NCI-H1417 (cell line): ENCODE measurements at places on chromosomes 4 and X.

GRCh38 chrX:13164611-13165010 lies 120.2 kb upstream of the FAM9C start:
- DNase-seq = peak; percentile 57

- DNase-seq = no peak
These were observed 70.2 kb upstream of the MAP3K15 start for GRCh38 chrX:19585332-19586082.

GRCh38 chr4:145541346-145541745 lies 59.7 kb downstream of the SMAD1 start:
- no peak for DNase-seq

DNA sequence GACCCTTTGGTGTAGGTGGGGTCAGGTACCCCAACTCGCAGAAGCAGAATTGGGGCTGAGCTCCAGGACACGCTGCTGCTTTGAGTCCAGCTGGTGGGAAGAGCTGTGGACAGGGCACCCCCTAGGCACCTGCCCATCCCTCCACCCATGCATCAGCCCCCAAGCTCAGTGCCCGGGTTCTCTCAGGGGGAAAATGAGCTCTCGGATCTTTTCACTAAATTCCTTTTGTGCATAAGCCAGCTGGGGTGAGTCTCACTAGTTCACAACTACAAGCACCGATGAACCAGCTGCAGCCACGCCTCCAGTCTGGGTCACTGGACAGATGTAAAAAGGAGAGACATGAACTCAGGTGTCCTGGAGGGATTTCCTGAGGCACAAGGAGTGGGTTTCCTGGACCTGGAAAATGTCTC lies 286.8 kb downstream of the CRLF2 start:
- no peak for DNase-seq

DNA sequence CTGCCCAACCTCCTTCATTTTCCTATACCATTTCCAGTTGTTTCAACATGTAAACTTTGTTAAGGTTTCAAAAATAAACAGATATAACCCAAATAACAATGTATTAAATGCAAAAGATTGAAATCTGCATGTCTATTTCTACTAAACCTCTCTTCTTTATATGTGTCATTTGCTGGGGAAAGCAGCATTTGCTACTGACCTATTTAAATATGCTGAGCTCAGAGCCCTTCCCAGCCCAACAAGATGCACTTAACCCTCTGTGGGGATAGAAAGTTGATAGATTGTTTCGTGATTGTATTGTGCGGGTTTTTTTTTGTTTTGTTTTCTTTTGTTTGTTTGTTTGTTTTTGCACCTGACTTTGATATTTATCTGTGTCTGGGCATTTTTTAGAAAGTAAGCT lies 139.5 kb downstream of the UCHL1 start:
- DNase-seq = no peak

DNA sequence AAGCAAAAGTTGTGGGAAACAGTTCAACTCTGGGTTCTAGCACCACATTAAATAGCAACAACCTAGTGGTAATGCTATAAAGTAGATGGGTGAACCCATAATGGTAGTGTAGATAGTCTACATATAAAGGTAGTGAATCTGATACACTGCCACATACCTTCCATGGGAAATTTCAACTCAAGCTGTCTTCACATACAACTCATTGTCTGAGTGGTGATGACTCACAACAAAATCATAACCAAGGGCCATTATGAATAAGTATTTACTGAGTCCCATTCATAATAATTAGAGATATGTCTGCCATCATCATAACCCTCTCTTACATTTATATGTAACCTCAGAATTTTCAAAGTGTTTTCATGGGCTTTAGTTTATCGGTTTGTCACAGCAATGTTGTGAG lies 34.8 kb downstream of the EGF start:
- DNase-seq = no peak

GRCh38 chrX:96394598-96394997 lies 290.0 kb upstream of the DIAPH2 start:
- DNase-seq = no peak

DNA sequence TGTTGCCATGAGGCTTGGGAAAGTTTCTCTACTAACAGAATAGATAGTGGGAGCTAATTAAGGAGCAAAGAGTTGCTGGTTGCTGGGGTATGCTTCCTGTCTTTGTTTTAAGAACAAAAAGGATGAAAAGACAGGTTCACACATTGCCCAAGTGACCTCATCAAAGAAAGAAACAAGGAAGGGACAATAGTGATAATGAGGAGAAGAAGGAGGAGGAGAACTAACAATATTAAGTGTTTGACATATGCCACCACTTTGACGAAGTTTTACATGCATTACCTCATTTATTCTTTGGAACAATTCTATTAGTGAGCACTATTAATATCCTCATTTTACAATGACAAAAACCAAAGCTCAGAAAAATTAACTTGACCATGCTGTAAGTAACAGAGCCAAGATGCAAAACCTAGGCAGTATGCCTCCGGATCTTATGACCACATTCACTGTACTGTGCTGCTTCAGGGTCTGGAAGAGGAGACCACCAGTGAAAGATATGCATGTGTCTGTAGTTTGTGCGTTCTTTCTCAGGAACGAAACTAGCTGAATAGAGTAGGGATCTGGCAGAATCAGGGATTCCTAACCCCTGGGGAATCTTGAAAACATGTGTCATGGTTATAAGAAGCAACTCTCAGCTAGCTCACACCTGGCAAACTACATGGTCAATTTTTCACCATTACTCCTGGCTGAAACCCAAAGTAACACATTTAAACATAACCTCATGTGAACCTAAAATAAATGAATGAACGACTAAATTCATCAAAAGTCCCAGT lies 83.8 kb downstream of the MOSPD2 start:
- no peak for DNase-seq

GRCh38 chrX:151815398-151815797 lies 80.9 kb downstream of the CNGA2 start:
- DNase-seq = no peak

GRCh38 chr4:52844596-52844995 lies 17.5 kb upstream of the RASL11B start:
- no peak for DNase-seq

DNA sequence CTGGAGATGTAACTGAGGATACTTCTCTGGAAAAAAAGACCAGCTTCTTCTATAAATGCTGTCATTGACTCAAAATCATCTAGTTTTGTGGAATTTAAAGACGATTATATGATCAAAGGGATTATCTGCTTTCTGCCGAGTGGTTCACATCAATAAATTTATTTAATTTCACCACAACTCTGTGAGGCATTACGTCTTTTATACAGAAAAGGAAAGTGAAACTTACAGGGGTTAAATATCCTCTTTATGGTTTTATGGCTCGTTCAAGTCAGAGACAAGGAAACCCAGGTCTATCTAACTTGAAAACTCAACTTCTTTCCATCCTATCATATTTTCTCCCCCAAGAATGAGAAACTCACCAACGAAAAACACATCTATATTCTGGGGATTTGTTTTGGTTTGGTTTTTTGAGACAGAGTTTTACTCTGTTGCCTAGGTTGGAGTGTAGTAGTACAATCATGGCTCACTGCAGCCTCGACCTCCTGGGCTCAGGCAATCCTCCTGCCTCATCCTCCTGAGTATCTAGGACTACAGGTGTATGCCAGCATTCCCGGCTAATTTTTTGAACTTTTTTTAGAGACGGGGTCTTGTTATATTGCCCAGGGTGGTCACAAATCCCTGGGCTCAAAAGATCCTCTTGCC lies 377.9 kb upstream of the EMCN start:
- DNase-seq = no peak

- no peak for DNase-seq
These were observed 33.8 kb downstream of the LONRF3 start for GRCh38 chrX:119008110-119008744.

DNA sequence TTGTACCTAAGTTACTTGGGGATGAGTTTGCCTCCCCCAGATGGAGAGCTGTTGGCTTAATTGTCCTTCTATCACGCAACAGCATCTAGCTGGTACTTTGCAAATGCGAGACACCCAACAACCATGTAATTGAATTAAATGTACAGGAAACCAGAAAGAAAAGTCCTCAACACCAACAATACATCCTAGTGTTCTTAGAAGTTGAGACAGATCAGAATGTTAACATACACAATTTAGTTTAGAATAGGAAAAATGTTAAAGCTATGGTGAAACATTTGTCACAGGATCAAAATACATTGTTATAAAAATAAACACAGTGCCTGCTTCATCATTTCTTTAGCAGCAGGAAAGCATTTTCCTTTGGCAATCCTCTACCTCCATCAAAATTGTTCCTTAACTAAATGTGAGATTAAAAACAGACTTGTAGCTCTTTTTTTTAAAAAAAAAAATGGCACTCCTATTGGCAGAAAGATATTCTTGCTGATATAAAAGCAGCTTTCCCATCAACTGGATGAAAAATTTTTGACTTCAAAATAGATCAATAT lies 163.1 kb upstream of the MID1 start:
- DNase-seq = no peak

DNA sequence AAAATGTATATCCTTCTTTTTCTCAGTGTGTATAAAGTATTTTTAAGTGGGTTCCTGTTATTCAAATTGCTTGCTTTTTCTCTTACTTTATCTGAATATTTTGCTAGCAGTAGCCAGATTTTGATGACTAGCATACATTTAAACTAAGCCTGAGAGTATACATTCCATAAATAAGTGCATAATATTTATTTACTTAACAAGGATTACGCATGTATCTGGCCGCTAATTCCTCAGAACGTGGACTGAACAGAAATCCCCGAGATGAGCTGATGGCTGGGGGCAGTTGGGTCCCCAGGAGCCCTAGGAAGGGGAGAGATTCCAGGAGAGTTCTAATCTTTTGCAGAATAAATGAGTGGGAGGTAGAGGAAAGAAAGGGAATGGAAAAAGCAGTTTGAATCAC lies 91.0 kb downstream of the PHOX2B start:
- no peak for DNase-seq

GRCh38 chrX:37834937-37835336 lies 12.4 kb downstream of the DYNLT3 start:
- DNase-seq = no peak

DNA sequence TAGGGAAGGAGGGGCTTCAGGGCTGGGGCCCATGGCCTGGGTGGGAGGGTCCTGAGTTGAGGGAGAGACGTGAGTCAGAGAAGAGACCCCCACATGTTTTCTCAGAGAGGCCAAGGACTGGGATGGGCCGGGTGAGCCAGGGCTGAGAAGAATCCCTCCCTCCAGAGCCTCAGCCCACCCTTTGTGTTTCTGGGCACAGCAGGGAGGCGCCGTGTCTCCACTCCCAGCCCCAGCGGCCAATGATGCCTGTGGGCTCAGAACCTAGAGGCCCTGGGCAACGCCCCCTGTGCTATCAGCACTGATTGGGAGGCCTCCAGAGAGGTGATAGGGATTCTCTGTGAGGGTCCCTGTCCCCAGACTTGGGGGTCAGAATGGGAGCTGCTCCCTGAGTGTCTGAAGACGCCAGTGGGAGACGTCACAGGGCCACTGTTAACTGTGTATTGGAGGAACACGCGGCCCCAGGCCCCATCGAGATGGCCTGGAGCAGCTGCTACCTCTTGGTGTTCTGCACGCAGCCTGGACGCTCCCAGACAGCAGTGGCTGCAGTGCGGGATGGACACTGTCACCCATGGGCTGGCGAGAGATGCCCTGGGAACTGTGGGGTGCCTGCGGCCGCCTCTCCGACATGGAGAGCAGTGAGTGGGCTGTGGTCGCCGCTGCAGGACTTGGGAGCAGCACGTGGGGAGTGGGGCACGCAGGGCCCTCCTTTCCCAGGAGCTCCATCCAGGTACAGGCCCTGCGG lies 8.5 kb downstream of the FGFRL1 start:
- DNase-seq = no peak

DNA sequence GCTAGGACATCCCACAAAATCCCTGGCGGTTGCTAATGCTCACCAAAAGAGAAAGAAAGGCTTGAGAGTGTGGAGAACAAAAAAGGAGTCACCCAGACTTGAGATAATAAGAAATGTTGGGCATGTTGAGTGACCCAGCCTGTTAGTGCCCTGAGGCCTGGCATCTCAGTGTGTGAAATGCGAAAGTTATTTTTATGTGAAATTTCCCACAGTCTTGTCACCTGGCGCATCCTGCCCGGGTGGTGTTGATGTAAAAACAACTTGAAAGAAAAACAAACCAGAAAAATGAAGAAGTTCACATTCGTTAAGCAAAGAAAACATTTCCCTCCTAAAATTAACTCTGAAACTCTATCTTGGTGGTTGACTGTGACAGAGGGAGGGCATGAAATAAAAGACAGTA lies 495.2 kb downstream of the MID1IP1 start:
- no peak for DNase-seq
